Hepatocyte (in vitro differentiated cells): ENCODE measurements at places on chromosomes 7 and 10. TPM values are rescaled to one million over a fixed set of nuclear protein-coding genes. Genes with fewer than 3 reads are reported as not detected.
A peak's percentile ranks its signal among the peaks of the same experiment; 100 is the strongest.

DNA sequence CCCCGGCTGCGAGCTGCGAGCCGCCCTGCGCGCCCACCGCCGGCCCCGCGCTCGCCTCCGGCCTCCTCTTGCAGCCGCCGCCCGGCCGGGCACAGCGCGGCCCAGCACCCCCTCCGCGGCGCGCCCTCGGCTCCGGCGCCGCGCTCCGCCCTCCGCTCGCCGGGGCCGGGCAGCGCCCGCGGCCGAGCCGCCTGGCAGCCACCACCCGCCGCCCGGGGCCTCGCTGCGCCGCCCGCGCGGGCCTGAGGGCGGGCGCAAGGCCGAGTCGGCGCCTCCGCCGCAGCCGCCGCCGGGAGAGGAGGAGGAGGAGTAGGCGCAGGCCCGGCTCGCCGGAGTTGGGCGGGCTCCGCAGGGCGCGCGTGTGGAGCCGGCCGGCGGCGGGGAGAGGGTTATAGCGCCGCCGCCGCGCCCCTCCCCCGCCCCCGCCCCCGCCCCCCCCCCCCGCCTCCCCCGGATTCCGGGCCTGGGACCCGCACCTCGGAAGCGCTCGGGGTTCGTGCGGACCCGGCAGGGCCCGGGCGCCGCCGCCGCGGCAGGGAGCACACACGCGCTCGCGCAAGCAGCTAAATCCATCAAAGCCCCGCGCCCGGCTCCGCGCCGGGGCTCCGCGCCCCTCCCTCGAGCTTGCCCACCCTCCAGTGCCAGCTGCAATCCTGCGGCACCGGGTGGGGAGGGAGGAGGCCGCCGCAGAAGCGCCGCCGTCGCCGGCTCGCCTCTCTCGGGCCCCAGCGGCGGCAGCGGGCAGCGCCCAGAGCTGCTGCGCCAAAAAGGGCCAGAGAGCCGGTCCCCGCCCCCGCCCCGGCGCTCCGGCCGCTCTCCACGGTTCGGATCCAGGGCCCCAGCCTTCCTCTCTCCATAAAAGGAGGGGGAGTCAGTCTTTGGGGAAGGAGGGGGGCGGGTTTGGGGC is at the start of gene PDGFA:
Gene PDGFA (minus strand): TSS at position 363 of the 907 bp plus-strand sequence. CDS start 845 bp downstream, outside the sequence.
- peak within 1 kb of the TSS; percentile 98 for H3K27ac ChIP-seq
- no peaks in the 10 kb centered on the region for H3K36me3 ChIP-seq
- H3K27me3 ChIP-seq: peaks cover 22% of the 10 kb centered on the region
- peak within 1 kb of the TSS; percentile 99 for H3K4me3 ChIP-seq
- peaks cover 41% of the 10 kb centered on the region for H3K4me1 ChIP-seq

The FAM25C gene
- not detected in 2 replicates for total RNA-seq

GRCh38 chr10:89258881-89259280 is 7.3 kb upstream of the LIPA start:
- no peaks in the 10 kb centered on the region for H3K36me3 ChIP-seq
- H3K27ac ChIP-seq: no peak overlapping the region
- no peaks in the 10 kb centered on the region for H3K27me3 ChIP-seq
- no peak overlapping the region for H3K4me3 ChIP-seq

The ACSM6 gene
- not detected in 2 replicates for total RNA-seq

The CLIP2 gene
- total RNA-seq: 28.1 and 28.5 TPM in 2 replicates

The EMX2 gene
- total RNA-seq: 0.12 TPM in 1 of 2 replicates, not detected in the other

GRCh38 chr7:31707089-31707488 is 20.1 kb downstream of the PPP1R17 start:
- no peak overlapping the region for H3K4me3 ChIP-seq
- no peak for DNase-seq
- H3K27ac ChIP-seq: no peak overlapping the region

The ATRNL1 gene
- 17.4 and 18.7 TPM in 2 replicates for total RNA-seq

GRCh38 chr7:134643131-134643530 is 3.5 kb upstream of the BPGM start:
- H3K27me3 ChIP-seq: no peaks in the 10 kb centered on the region
- H3K4me3 ChIP-seq: no peak overlapping the region
- no peak for DNase-seq

The NKX1-2 gene
- 2.0 and 5.2 TPM in 2 replicates for total RNA-seq

The SFTPA1 gene
- not detected in 2 replicates for total RNA-seq

DNA sequence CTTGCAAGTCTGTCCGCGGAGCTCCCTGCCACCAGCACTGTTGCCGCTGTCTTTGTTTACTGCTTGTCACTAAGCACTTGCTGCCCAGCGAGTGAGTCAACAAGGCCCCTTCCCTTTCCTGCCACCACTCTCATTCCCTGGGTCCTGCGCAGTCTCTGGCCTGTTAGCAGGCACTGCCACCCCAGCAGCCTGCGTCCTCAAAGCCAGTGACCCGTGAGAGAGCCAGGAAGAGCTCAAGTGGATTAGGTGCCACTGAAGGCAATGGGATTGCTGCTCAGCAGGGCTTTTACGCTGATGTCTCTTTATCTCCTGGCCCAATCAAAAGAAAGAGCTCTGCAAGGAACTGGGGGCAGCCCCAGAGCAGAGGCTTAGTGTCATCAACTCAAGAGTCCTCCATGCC is at the start of gene FRMPD2:
Gene FRMPD2 (minus strand): TSS at position 61 of the 400 bp plus-strand sequence. CDS start 129 bp downstream, outside the sequence.
- H3K27ac ChIP-seq: no peak within 1 kb of the TSS
- DNase-seq: no peak
- no peak within 1 kb of the TSS for H3K4me3 ChIP-seq
- no peaks in the 10 kb centered on the region for H3K36me3 ChIP-seq
- no peaks in the 10 kb centered on the region for H3K27me3 ChIP-seq
- peaks cover 3% of the 10 kb centered on the region for H3K4me1 ChIP-seq

DNA sequence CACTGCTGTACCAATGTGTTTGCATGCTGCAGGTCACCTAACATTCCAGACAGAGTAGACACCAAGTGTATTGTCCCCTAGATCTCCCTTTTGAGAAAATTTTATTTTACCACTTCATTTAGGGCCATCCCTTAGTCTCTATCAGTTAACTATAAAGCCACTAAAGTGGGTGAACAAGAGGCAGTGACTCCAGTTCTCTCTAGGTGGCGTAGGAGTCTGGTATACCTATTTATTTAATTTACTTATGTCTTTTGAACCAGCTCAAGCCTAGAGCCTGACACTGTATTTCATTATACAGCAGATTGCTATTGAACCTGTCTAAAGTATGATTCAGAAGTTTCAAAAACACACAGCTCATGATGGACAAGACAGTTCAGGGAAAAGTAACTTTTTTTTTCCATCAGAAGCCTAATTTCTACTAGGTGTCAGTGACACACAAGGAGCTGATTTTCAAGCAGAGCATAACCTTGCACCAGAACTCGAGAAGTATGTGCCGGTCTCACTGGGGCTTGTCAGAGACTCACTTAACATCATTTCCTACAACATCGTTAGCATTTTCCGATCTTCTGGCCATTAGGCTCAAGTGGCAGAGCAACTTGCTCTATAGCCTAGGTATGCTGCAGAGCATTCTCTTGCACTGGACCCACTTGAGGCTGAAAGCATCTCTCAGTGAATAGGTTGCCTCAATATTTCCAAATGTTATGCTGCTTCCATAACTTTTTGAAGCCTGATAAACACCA is 175.4 kb downstream of the CDC14C start:
- no peaks in the 10 kb centered on the region for H3K4me1 ChIP-seq
- no peaks in the 10 kb centered on the region for H3K27me3 ChIP-seq
- H3K4me3 ChIP-seq: no peak overlapping the region
- H3K27ac ChIP-seq: no peak overlapping the region
- peak; percentile 19 for DNase-seq

DNA sequence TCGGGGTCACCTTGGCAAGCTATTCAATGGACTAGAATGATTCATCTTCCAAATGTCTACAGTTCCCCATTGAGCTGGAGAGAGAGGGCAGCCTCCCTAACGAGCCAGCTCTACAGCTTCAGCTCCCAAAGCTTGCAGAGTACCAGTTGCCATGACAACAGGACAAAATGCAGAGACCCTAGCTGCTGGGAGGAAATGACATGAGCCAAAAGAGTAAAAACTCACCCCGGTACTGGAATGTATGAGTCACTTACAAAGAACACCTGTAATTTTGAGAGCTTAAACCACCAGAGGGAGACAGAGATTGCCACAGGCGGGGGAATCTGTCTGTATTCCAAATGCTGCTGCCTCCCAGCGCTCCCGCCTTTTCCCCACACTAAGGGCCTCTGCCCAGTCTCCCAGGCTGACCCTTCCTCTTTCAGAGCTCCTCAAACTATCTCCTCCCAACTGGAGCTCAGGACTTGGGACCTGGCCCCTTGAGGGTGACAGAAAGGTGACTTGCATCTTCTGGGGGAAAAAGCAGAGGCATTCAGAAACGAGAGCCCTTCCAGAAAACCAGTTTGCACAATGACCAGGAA is 95.5 kb downstream of the CUL2 start:
- DNase-seq: peak; percentile 87
- no peaks in the 10 kb centered on the region for H3K4me1 ChIP-seq
- no peak overlapping the region for H3K27ac ChIP-seq
- no peaks in the 10 kb centered on the region for H3K27me3 ChIP-seq
- no peaks in the 10 kb centered on the region for H3K36me3 ChIP-seq
- no peak overlapping the region for H3K4me3 ChIP-seq

The TMED4 gene
- total RNA-seq: 239 and 245 TPM in 2 replicates

GRCh38 chr10:85524001-85524666 is 842.5 kb downstream of the GRID1 start:
- H3K4me1 ChIP-seq: no peaks in the 10 kb centered on the region
- H3K27ac ChIP-seq: no peak overlapping the region
- H3K36me3 ChIP-seq: no peaks in the 10 kb centered on the region
- no peaks in the 10 kb centered on the region for H3K27me3 ChIP-seq
- peak; percentile 21 for DNase-seq

The FGL2 gene
- 0.80 and 1.2 TPM in 2 replicates for total RNA-seq

- H3K27me3 ChIP-seq: no peaks in the 10 kb centered on the region
- H3K4me1 ChIP-seq: peaks cover 5% of the 10 kb centered on the region
- no peaks in the 10 kb centered on the region for H3K36me3 ChIP-seq
- no peak overlapping the region for H3K4me3 ChIP-seq
- DNase-seq: no peak
- H3K27ac ChIP-seq: no peak overlapping the region
These were observed 178.0 kb upstream of the MBL2 start for GRCh38 chr10:52950578-52950977.
